Omental fat pad (tissue), 4 donors: ENCODE measurements at places on chromosomes 12 and 14.

GRCh38 chr14:75487155-75487671 is 35.1 kb upstream of the BATF start:
- DNase-seq, result no peak

DNA sequence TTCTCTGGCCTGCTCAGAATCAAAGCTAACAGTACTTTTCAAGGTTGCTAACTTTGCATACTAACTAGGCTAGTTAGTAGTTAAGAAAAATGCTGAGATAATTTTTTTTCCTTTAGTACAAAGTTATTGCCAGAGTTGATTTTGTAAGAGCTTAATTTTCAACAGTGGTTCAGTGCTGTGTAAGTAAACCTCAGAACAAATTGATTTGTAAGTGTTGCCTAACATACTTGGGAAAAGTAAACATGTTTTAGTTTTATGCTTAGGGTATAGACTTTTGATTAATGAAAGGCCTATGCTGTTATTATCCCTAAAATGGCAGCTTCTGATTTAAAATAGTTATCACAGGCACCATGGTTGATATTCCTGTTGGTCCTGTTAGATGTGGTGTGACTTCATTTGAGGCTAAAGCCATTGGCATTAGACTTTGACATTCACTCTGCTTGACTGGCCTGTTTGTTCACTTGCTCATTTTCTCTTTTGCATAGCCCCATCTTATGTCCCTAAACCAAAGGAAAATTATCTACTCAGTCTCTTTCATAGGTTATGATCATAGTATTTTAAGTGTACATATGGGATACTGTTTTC is 5.2 kb downstream of the CMAS start:
- no peak for DNase-seq

- no peak for DNase-seq
These were observed 404.9 kb downstream of the FLRT2 start for GRCh38 chr14:85934886-85935254.

DNA sequence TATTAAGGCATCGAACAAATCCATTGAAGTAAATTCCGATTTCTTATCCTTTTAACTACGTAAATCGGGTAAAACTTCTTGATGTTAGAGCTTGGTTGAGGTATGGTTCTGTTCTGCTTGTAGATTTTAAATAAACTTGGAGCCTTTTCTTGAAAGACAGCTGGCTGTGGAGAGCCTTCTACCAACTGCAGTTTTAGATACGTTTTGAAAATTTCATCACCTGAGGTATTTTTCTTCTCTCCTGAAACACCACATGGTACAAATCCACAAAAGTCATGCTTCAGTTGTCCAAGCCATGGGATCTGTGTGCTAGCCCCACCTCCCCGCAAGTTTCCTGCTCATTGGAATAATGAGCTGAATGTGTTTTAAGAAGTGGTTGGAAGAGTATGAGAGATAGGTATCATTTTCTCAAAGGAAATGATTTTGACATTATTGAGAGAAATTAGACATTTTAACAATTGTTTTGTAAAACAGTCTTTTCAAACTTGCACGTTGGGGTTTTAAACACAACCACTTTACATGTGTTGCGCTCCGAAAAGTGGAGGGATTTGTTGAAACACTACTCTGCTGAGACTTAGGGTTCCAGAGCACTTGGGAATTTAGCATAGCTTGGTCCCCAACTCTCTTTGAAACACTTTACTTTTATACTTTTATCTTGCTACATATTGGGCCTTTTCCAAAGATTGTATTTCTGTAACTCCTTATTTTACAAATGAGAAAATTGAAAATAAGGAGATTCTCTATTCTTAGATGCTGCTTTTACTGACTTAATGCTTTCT is 1.4 kb downstream of the PPM1A start:
- DNase-seq, result no peak

DNA sequence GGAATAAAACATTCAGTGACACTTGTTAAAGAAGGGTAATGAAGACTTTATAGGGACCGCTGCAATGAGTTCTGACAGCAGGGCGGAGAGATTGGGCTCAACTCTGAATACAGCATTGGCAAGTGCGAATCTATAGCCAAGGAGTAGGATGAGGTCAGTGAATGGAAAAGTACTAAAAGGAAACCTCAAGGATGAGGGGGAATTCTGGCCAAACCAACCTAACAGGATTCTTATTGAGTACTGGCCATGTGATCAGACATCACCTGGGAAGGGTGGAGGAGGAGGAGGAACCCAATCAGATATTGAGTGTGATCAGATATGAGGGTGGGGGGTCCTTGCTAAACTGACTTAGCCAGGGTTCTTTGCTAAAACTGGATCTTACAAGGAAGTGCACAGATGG is 31.0 kb downstream of the DRAM1 start:
- DNase-seq, result no peak
